ENCODE measurements at places on chromosomes 1 and 21. TPM values are rescaled to one million over a fixed set of nuclear protein-coding genes. Genes with fewer than 3 reads are reported as not detected.

The S100A9 gene
- polyA plus RNA-seq, result not detected

The CELA3A gene
- not detected for polyA plus RNA-seq

The SPRR3 gene
- polyA plus RNA-seq, result not detected

The CDCA8 gene
- 37.9 TPM for polyA plus RNA-seq

The OR2L2 gene
- polyA plus RNA-seq, result 0.06 TPM

The FOXD3 gene
- polyA plus RNA-seq, result 13.8 TPM

The DRAXIN gene
- polyA plus RNA-seq, result 7.4 TPM

The CCDC27 gene
- polyA plus RNA-seq, result not detected

The TESK2 gene
- 6.0 TPM for polyA plus RNA-seq

The NTRK1 gene
- 0.23 TPM for polyA plus RNA-seq

The SUMO3 gene
- 90.6 TPM for polyA plus RNA-seq

The SH2D2A gene
- 4.6 TPM for polyA plus RNA-seq

The GJA9 gene
- not detected for polyA plus RNA-seq

The KRTAP19-1 gene
- polyA plus RNA-seq, result not detected

The HCRTR1 gene
- polyA plus RNA-seq, result not detected

The KRTAP7-1 gene
- polyA plus RNA-seq, result not detected

The HES3 gene
- polyA plus RNA-seq, result 7.7 TPM

The BTG2 gene
- polyA plus RNA-seq, result 5.7 TPM

The GBP5 gene
- not detected for polyA plus RNA-seq

The FAM177B gene
- polyA plus RNA-seq, result not detected

The CCDC185 gene
- not detected for polyA plus RNA-seq

The ZBTB18 gene
- polyA plus RNA-seq, result 6.7 TPM

The FCRL4 gene
- polyA plus RNA-seq, result not detected

The A3GALT2 gene
- polyA plus RNA-seq, result not detected

The UBL4B gene
- not detected for polyA plus RNA-seq

The KCNK1 gene
- polyA plus RNA-seq, result 12.1 TPM

The ATP1A4 gene
- 0.27 TPM for polyA plus RNA-seq

The RUNX3 gene
- polyA plus RNA-seq, result 0.23 TPM

The GLUL gene
- 254 TPM for polyA plus RNA-seq

The MYOC gene
- polyA plus RNA-seq, result not detected

The PFKFB2 gene
- polyA plus RNA-seq, result 3.8 TPM

The S100A14 gene
- 0.53 TPM for polyA plus RNA-seq

The EXO1 gene
- 16.2 TPM for polyA plus RNA-seq

The PTGS2 gene
- polyA plus RNA-seq, result 0.12 TPM

The KLHDC8A gene
- polyA plus RNA-seq, result 1.7 TPM

The LRRC40 gene
- 28.0 TPM for polyA plus RNA-seq

The SHC1 gene
- polyA plus RNA-seq, result 108 TPM

The CTH gene
- 25.3 TPM for polyA plus RNA-seq

The KIF17 gene
- 5.9 TPM for polyA plus RNA-seq

The TNFSF4 gene
- polyA plus RNA-seq, result 0.52 TPM

The PCSK9 gene
- 77.6 TPM for polyA plus RNA-seq

The BNIPL gene
- 0.59 TPM for polyA plus RNA-seq

The IL19 gene
- polyA plus RNA-seq, result not detected

The CCDC30 gene
- 1.8 TPM for polyA plus RNA-seq

The POLR3C gene
- 11.6 TPM for polyA plus RNA-seq

The KCNQ4 gene
- polyA plus RNA-seq, result 2.0 TPM

The UBE2U gene
- polyA plus RNA-seq, result not detected

Data from GM23338 (cell line).